NCI-H1436 treated with DMSO at 0.1 percent for 48 hours (cell line): ENCODE measurements at places on chromosomes 1 and 21.

DNA sequence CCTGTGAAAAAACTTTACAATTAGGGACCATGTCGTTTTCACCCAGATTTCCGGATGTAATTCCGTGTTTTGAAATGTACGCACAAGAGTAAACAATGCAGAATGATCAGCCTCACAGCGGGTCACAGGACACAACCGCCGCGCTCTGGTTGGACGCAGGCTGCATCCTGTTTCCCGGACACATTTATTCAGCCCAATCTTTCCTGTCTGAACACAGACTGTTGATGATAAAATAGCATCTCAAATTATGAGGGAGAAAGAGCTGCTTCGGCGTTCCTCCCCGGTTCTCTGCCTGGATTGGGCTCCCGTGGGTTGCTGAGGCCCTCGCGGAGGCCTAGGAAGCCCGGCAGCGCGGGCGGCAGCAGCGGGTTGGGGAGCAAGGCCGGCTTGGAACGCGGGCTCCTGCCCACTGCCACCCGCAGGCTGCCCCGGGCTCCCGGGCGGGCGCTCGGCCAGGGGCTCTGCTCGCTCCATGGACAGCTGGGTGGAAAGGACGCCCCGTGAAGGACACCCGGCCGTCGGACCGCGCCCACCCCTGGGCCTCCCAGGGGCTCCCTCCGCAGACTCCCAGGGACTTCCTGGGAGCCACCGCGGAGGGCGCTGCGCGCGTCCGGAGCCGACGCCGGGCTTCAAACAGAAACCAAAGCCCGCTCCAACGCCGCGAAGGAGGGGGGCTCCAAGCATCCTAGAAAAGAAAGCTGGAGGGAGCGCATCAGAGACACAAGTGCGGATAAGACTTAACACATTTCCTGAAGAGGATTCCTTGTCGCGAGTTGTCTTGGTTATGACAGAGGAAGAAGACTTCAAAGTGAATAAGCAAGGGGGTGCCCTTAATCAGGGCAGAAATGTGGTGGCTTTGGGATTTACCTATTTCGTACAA is 122.3 kb downstream of the ESRRG start:
- peak; percentile 64 for DNase-seq

- DNase-seq, result no peak
Measured at GRCh38 chr1:33928251-33928650, 64.4 kb downstream of the HMGB4 start.

GRCh38 chr1:219269171-219269570 is 95.5 kb downstream of the LYPLAL1 start:
- DNase-seq, result no peak

GRCh38 chr1:11924334-11925195 is 1.7 kb downstream of the KIAA2013 start:
- DNase-seq, result no peak

GRCh38 chr1:173012126-173012525 is 38.6 kb downstream of the TNFSF18 start:
- DNase-seq, result no peak

GRCh38 chr1:906600-907420 is 16.9 kb upstream of the SAMD11 start:
- no peak for DNase-seq

DNA sequence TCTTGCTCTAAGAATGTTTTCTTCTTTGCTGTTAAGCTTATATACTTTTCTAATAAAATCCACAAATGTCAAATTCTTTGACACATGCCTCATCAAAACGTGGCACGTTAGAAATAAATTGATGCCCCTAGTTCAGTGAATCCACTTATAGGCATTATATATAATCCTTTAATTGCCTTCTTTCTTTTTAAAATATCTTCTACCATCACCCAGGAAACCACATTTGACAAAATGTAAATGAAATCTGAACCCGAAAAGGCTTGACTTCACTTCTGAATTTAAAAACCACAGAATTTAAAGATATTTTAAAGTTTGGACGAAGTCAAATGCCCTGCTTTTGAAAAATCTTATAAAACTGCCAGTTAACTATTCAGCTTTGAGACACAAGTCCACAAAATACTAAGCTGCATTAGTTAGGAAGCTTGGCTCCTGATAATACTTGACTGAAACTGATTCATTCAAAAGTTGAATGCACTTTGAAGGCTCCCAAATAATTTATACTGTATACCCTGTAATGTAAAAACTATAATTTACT is 22.4 kb upstream of the KIFAP3 start:
- DNase-seq, result no peak

- no peak for DNase-seq
Measured at GRCh38 chr21:42212266-42212665, 6.7 kb upstream of the ABCG1 start.

- DNase-seq, result no peak
Measured at GRCh38 chr1:104921525-104921924, 1171.8 kb downstream of the AMY1C start.

- no peak for DNase-seq
Measured at GRCh38 chr1:50704126-50704525, 255.9 kb downstream of the FAF1 start.

- DNase-seq, result no peak
Measured at GRCh38 chr1:35876988-35877387, 6.0 kb upstream of the AGO1 start.

DNA sequence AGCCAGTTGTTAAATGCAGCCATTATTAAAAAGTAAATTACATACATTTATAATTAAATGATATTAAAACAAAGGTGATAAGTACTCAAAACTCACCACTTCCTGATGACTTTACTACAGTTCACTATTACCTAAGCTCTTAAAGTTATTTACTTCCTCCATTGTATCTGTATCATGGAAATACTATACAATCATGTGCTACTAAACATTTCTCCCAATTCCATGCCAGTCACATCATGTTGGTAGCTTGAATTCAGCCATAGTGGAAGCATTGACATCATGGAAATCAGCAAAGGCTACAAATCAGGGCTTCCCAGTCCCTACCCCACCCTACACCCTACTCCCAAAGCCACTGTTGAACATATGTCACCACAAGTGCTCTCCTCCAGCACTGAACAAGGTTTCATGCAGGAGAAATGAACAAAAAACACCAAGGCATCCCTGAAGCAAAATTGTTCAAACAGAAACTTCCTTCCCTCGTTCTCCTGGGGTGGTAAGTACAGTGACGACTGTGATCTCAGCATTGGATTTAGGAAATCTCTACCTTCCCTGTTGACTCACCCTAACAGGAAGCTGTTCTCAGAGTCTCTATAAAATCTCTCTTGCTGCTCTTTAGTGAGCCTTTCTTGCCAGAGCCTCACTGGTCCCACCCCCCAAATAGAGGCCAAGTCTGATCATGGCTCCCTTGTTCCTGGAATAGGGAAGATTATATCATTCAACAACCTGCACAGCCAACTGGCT is 12.7 kb downstream of the VSIG8 start:
- DNase-seq, result no peak

GRCh38 chr1:34263406-34263805 is 86.7 kb downstream of the C1orf94 start:
- DNase-seq, result no peak

GRCh38 chr21:17577701-17578100 is 35.0 kb downstream of the BTG3 start:
- no peak for DNase-seq

DNA sequence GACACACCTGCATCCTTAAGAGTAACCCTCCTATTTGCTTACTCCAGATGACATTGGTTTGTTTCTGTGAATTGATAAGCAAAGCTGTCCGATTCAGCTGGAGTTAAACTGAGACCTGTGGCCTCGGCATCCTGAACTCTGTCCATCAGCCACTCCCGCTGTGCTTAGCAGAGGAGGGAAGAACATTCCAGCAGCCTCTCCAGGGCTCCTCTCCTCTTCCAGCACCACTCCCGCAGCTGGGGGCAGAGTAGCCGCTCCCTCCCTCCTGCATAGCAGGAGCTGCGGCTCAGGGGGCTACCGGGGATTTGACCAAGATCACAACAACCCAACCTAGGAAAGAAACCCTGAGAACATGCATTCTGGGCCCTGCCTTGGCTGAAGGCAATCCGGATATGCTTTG is 8.8 kb downstream of the LRRC38 start:
- no peak for DNase-seq

DNA sequence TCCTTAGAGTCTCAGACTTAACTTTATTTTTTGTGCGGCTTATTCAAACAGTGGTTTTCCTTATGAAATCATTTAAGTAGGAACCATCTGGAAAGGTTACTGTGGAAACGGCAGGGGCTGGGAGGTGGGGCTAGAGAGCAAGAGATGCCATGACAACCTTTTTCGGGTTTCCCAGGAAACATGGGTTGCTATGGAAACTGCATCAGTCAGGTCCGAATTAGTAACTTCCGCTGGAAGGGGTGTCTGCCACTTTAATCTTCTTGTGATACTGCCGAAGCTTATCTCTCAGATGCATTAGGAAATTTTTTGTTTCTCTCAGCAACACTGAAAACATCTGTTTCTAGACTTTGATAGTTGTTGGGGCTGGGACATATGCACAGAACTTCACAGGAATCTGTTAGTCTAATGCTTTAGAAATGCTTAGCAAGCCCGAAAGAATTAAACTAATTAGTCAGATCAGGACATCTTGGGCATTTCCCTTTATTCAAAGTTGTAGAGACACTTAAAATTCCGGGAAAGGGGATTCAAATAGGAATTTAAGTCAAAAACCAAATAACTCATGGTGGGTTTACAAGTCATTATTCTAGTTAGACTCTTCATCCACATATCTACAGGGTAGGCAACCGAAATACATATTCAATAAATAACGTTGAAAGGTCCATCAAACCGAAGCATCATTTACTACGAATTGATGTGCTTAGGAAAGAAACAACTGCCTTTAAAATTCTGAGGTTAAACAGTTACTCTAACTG is 2.6 kb downstream of the KCNA3 start:
- no peak for DNase-seq

DNA sequence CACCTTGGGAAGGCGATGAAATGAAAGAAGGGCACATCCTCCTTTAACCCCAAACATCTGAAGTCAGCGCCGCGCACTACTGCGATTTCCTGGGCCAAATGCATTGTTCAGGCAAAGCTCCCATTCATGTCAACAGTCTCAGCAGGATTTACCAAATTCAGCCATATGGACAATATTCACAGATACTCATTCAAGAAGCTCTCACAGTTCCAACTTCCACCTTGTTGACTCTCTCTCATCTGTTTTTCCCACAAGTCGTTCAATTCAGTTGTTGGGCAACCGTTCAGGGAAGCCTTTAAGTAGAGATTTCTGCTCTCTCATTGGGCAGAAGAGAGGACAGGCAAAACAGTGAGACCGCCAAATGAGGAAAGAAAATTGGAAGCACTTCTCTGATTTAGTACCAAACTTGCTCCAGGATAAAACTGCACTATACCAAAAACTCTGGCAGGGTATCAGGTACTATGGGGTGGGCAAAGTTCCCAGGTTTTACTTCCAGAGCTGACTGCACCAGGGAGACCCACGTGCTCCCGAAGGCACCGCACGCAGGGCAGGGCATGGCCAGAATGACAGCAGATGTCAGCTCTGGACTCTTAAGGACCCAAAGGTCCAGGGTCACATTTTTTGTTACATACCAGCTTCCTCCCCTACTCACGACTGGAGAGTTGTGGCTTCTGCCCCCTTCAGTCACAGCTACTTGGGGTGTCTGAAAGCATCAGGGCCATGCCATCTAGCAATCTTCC is 668.8 kb downstream of the KIF26B start:
- DNase-seq, result no peak

- DNase-seq, result no peak
Measured at GRCh38 chr21:32087447-32087846, 191.4 kb downstream of the MIS18A start.

- DNase-seq, result peak; percentile 67
Measured at GRCh38 chr1:221174330-221174993, 295.2 kb downstream of the HLX start.

DNA sequence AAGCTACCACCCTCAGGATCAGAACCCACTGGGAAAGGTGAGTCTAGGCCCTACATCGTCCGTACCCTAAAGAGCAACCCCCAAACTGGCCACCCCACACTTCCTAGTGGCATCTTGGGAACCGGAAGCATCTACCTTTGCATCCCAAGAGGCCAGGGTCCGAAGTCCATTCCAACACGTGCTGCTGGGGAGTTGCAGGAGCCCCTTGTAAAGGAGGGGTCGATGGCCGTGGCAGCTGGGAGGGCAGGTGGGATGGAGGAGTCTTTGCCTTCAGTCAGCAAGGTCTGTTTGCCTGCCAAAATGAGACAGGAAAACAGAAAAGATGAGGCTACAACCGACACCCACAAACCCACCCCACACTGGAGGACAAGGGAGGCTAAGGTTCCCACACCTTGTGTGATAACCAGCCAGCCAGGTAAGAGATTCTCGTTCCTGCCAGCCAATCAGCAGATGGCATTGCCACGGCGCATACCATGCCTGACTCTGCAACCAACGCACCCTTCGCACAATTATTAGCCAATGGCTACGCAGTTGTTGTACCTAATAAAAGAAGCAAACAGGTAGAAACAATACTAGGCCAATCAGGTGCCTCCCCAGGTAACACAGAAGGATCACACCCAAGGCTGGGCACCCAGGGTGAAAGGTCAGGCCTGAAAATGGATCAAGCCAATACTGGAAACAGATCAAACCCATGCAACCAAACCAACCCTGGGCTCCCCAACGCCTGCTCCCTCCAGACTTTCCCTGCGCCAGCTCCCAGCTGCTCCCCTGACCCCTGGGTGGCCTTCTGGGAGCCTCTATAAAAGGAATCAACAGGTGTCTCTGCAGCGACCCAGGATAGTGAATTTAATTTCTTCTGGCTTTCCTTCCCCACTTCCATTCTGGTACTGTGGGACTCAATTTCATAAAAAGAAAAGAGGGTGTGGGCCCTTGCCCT is 35.6 kb downstream of the CASZ1 start:
- DNase-seq, result no peak

- no peak for DNase-seq
Measured at GRCh38 chr21:37821092-37821491, 95.2 kb downstream of the KCNJ6 start.

GRCh38 chr1:65827346-65827745 is 34.7 kb downstream of the PDE4B start:
- DNase-seq, result no peak

DNA sequence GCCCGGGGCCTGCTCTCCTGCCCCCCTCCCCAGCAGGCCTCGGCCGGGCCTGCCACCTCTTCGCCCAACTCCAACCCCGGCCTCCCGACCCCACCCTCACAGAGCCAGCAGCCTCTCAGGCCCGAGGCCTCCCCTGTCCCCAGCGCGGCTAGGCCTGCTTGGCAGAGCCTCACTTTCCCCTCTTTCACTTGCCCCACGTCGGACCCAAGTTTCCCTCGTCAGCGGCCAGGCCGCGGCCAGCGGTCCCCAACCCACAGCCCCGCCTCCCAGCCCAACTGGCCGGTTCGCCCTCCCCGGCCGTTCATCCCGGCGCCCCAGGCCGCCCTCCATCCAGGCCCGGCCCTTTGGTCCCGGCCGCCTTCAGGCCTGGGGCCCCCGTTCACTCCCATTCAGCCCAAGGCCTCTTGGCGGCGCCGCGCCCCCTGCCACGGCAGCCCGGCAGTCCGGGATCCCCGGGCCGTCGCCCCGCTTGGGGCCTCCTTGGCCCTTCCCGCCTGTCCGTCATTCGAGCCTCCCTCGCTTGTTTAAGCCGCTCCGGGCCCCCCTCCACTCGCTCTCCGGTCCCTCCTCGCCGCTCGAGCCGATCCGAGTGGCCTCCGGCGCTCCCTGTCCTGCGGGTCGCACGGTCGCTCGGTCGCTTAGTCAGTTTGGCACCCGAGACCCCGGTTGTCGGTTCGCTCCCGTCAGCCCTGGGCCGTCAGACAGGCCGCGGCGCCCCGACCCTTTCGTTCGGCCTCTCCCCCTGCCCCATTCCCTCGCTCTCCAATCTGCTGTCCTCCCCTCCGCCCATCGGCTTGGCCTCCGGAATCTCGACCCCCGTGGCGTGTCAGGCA is 1.4 kb downstream of the LRRC41 start:
- no peak for DNase-seq

- DNase-seq, result peak; percentile 81
Measured at GRCh38 chr1:248914796-248915381, 8.9 kb downstream of the PGBD2 start.

- no peak for DNase-seq
Measured at GRCh38 chr1:110542725-110543124, 23.8 kb upstream of the KCNA10 start.
